ENCODE measurements at places on chromosomes 3 and 15.

- DNase-seq: no peak
Measured at GRCh38 chr3:50405249-50405648, 45.9 kb upstream of the TMEM115 start.

DNA sequence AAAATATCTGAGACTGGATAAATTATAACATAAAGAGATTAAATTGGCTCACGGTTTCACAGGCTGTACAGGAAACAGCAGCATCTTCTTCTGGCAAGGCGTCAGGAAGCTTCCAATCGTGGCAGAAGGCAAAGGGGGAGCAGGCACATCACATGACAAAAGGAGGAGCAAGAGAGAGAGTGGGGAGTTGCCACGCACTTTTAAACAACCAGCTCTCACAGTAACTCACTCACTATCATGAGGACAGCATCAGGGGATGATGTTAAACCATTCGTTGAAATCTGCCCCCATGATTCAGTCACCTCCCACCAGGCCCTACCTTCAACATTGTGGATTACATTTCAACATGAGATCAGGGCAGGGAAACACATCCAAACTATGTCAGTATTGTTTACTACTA lies 114.5 kb upstream of the SPATA16 start:
- DNase-seq: no peak

DNA sequence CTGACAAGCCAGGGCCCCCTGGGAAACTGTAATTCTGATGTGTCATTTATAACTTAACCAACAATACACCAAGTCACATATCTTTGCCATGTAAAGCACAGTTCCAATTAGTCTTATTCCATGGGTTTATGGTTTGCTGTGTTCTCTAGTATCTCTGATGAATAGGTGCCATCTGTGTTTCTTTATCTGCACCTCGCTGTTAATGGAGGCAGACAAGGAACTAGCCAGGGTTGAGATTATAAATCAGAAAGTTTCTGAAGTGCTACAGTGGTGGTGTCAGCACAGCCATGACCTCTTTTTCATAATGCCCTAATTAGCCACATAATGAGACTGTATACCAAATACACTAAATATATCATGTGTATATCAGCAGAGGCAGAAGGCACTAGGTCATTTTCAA lies 866.4 kb downstream of the PLOD2 start:
- DNase-seq: no peak

DNA sequence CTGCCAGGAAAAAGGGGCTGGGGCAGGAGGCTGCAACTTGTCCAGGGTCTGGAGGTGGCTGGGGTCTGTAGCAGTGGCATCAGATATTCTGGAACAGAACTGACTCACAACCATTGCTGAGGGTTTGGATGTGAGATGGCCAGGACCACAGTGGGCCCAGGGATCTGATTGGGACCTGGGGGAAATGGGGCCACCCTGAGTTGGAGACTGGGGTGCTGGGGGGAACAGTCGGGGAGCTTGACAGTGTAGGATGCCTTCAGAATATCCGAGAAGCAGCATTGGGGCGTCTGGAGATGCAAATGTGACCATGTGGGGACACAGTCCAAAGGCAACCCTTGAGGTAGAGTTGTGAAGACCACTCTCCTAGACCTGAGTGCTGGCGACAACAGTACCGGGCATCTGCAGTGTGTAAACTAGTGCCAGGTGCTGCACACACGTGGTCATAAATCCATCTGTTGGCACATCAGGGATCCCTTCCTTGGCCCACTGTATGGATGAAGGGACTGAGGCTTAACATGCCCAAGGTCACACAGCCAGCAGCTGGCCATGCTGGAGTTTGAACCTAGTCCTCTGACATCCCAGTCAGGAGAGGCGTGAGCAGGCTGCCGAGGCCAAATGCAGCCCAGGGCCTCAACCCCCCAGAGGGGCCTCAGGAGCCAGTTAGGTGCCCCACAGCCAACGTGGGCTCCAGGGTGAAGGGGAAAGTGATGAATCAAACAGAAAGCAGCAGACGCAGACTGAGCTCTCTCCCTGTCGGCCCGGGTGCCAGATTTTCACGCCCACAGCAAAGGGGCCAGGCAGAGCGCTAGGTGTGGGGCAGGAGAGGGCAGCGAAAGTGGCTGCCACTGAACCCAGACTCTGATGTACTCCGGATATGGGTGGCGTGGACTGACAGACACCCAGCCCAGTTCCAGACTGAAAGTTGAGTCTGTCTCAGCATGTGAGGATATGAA lies 18.8 kb downstream of the HEMK1 start:
- no peak for DNase-seq

DNA sequence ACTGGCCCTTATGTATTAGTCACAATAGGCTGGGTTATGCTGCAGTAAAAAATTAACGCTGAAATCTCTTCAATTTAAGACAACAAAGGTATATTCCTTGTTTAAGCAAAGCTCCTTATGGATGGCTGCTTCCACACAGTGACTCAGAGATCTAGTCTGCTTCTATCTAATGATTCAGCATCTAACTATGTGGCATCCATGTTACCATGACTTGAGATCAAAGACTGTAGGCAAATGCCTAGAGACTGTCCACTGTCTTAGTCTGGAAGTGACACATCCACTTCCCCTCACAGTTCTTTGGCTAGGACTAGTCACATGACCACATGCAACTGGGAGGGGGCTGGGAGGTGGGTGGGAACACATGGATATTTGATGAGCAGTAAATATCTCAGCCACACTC lies 61.3 kb upstream of the PSMD6 start:
- no peak for DNase-seq

GRCh38 chr3:69809076-69809835 lies 70.0 kb downstream of the MITF start:
- DNase-seq: no peak

- DNase-seq: no peak
Measured at GRCh38 chr3:187702507-187703033, at the start of gene RTP2. Gene RTP2 (minus strand): TSS chr3:187702557. CDS start chr3:187702128, 429 bp downstream.

DNA sequence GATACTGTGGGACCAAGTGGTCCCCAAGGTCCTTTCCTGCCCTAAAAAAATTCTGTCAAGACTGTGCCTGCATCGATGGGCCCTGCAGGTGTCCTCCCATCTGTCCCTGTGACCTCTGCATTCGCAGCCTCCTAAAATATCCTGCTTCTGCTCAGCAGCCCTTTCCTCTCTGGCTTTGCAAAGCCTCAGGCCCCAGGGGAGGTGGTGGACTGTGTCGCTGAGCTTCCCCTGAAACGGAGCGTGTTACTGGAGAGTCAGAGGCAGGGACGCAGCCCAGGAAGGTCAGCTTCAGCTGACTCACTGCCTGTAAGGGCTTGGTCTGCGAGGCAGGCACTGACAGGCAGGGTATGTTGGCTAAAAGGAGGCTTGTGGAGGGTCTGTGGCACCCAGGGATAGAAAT lies 110.0 kb downstream of the RAB11A start:
- DNase-seq: no peak

- no peak for DNase-seq
Measured at GRCh38 chr3:7766530-7766929, 735.1 kb upstream of the LMCD1 start.

GRCh38 chr3:37668818-37669610 lies 192.7 kb upstream of the CTDSPL start:
- no peak for DNase-seq

All from activated T-helper 1 cell treated with Interleukin-2 at 50 U/mL for 16 hours (primary cell).